Smooth muscle cell of the brain vasculature (primary cell): ENCODE measurements at places on chromosomes 16 and 17.

DNA sequence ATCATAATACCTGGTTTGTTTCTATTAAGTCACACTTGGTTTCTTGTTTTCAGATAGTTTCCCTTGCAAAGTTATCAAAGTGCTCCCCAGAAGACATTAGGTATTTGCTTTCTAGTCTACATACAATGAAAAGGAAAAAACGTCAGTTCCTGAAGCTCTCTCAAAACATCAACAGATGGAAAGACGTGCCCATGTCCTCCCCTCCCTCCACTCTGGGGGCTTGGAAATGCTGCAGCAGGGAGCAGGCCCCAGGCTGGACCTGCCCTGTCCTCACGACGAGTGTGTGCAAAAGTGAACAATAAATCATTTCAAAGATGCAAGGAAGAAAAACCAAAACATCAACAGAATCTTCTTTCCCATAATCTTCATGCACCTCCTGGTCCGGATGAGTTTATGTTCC lies 118.5 kb downstream of the USP22 start:
- no peak for DNase-seq

- no peak for DNase-seq
Measured at GRCh38 chr17:17926840-17927449, 45.3 kb downstream of the TOM1L2 start.

- peak; percentile 69 for DNase-seq
Measured at GRCh38 chr17:79009397-79010303, at the start of gene CANT1. Gene CANT1 (minus strand): TSS chr17:79009764. CDS start chr17:78997622, 12,142 bp downstream.

- DNase-seq = no peak
Measured at GRCh38 chr16:83630979-83631378, 176.8 kb upstream of the HSBP1 start.

DNA sequence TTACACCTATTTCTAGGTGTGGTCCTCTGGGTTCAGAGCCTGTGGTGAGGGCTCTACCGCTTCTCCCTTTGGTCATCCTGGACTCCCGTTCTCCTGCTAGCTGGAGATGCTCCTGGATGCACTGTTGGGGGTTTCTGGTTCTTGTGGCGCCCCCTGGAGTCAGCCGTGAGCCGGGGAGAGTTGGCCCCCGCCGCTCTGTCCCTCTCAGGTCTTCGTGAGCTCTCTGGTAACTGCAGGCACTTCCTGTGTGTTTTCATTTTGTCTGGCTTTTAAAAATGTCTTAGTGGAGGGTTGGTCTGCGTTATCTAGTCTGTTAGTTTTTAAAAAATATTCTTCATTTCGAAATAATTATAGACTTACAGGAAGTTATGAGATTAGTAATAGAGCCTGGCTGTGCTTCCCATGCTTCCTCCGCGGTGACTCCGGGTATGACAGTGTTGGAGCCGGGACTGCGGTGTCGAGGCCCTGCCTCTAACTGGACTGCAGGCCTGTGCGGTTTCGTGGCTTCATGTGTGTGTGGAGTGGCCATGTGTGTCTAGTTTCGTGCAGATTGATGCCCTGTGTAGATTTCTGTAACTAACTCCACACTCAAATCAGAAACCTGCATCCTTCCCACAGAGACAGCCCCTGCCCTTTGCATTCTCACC lies 78.0 kb upstream of the ZNF750 start:
- no peak for DNase-seq

DNA sequence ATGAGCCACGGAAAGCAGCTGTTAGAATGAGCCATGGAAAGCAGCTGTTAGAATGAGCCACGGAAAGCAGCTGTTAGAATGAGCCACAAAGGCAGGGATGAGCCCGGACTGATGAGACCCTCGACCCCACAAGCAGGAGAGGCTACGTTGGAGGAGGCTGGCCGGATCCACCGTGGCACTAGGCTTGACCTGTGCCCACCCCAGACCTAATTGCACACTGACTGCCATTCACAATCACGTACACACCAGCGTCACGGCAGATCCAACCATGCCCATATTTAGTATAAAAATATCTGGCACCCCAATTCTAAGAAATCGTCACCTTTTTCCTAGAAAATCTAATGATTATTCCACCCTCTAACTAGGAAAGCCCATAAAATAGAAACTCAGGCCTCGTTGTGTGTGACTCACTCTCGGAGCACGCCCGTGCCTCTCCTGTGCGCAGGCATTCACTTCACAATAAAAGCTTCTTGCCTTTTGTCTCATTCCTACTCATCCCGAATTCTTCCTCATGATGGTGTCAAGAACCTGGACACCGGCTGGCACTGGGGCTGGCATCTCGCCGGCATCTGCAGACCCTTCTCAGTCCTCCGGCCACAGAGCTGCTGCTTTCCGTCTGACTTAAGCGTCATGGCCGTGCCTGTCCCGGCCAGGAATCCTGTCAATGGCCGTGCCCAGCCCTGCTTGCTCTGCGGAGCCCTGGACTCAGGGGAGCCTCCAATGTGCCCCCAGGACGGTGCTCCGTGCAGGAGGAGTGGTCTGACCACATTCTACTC lies 5.5 kb upstream of the SECTM1 start:
- no peak for DNase-seq

GRCh38 chr17:50771991-50772785 lies 4.9 kb upstream of the ANKRD40CL start:
- no peak for DNase-seq
